HepG2 (cell line): ENCODE measurements at places on chromosomes 1 and 21.

DNA sequence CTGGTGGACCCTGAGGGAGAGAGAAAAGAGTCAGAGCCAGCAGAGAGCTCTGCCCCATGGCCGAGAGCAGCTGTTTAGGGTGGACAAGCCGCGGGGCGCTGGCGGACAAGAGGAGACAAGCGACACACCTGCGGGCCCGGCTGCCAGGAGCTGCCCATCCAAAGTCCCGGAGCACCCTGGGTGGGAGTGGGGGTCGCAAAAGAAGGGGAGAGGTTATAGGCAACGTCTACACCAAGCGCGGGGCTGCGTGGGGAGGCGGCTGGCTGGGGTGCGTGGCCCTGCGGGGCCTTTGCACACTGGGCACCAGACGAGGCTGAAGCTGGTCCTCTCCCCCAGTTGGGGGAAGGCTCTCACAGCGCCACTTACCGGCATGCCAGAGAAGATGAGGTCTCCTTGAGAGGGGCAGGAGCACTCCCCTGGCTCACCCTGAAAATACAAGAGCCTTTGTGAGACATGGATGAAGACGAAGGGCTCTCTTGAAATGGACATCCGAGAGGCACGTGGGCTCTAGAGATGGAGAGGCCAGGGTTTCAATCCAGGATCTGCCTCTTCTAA lies 24.1 kb downstream of the COL16A1 start:
- no peak for DNase-seq

DNA sequence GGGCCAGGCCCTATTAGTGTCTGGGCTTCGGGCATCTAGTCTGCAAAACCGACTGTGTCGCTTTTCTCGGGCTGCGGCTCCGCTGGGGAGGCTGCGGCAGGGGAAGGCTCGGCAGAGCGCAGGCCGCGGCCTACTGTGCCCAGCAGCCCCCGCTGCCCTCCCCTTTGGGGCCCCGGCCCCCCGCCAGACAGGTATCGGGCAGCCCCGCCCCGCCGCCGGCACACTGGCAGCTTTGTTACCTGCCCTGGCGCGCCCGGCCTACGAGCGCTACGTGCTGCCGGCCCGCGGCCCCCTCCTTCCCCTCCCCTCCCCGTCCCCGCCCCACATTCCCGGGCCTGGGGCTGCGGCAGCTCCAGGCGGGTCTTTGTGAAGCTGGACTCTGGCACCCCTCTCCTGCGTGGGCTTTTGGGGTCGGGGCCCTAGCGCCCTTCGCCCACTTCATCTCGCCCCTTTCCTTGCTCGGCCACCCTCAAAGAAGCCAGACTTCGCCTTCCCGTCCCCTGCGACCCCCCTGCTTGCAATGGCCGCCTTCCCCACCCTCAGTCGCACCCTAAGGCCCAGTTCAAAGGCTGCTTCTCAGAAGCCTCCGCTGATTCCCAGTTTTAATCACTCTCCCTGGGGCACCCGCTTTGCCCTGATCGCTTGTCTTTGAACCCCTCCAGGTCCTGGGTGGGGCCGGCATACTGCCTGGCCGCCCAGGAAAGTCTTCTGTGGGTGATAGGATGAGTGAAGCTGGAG lies 48.9 kb upstream of the SLC2A1 start:
- DNase-seq = no peak

DNA sequence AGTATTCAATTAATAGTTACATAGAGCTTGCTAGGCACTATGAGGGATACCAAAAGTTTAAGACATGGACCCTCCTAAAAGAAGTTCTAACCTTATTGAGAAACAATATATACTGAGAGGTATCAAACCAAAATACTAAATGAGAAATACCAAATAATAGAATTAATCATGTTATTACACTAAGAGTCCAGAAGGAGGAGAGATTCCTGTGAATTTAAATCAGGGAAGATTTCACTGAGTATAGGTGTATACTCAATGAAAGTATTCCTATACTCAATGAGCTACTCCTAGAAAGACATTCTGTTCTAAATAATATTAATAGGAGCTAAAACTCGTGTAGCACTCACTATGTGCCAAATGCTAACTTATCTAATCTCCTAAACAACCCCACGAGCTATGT lies 9.4 kb downstream of the CR1L start:
- no peak for DNase-seq

DNA sequence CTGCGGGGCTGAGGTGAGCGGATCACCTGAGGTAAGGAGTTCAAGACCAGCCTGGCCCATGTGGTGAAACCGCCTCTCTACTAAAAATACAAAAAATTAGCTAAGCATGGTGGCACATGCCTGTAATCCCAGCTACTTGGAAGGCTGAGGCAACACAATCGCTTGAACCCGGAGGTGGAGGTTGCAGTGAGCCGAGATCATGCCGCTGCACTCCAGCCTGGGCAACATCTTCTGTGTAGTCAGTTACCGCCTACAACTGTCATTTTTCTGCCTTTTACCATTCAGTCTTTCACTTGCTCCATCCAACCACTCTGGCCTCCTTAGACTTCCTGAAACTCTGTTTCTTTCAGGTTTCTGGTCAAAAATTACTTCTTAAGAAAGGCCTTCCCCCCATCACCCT lies 2.2 kb downstream of the MYCBP start:
- no peak for DNase-seq

DNA sequence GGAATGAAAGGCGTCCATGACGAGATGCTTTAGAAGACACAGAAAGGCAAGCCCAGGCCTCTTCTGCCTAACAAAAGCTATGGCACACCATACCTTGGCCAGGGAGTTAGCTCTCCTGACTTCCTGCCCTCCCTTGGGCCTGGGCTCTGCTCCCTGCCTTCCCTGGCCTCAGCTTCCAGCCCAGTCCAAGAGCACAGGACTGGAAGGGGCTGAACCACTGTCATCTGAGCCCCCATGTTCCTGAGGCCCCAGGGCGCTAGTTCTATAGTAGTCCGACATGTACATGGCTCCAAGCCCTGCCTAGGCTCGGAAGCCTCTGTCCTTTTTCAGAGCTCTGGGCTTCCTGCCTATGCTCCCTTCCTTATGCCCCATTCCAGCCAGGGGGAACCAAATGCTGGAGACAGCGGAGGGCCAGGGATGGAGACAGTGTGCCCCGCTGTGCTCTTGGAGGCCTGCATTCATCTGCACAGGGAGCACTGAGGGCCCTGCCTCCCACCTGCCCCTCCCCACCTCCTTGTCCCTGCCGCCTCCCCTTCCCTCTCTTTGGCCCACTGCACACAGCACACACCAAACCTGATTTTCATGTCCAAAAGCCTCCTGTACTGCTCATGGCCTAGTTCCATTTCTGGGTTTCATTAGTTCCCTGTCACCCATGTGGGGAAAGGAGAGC lies 240.1 kb downstream of the RHOU start:
- no peak for DNase-seq

DNA sequence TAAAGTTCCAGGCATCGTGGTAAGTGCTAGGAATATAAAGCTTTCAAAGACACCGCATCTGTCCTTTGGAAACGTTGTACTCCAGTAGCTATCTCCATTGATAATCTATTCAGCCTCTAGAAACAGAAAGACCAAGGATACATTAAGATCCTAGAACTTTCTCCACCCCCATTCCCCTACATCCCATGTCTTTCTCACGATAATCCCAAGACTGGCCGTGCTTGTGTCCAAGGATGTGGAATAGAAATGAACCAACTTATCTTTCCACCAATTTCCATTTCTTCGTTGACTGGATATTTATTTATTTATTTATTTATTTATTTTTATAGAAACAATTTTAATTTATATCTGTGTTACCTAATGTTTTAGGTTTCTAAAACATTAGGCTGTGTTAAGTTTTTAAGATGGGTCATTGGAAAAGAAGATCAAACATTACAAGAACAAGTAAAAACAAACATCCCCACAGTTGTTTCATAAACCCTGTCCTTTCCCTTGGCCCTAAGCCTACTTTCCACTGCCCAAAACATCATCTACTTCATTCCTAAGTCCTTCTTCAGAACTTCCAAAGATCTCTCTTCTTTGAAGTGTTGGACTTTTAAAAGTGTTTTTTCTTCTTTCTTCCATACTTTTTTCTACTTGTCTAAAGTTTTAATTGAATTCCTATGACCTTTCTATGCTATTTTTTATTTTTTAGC lies 39.7 kb downstream of the LRRC8C start:
- DNase-seq = no peak

GRCh38 chr1:6473156-6473555 lies 7.2 kb upstream of the TNFRSF25 start:
- DNase-seq = no peak

DNA sequence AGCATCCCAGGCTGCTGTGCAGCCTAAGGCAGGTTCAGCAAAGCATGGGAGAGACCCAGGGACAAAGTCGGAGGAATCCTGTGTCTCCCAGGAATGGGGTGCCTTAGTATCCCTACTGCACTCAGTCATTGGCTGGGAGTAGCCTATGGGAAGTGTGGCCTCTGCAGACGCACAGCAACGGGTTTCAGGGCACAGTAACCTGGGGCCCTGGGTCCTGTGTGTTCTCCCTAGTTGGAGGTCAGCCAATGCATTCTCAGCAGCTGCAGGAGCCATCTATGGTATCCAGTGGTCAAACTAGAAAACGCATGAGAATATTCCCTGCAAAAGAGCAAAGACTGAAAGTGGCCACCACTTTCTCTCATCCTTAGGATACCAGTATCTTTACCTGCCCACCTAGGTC lies 13.7 kb upstream of the C1orf21 start:
- no peak for DNase-seq
